ENCODE measurements at places on chromosomes 12 and 14.

- DNase-seq: no peak
These were observed 590.2 kb upstream of the ATXN7L3B start for GRCh38 chr12:73947326-73948026.

DNA sequence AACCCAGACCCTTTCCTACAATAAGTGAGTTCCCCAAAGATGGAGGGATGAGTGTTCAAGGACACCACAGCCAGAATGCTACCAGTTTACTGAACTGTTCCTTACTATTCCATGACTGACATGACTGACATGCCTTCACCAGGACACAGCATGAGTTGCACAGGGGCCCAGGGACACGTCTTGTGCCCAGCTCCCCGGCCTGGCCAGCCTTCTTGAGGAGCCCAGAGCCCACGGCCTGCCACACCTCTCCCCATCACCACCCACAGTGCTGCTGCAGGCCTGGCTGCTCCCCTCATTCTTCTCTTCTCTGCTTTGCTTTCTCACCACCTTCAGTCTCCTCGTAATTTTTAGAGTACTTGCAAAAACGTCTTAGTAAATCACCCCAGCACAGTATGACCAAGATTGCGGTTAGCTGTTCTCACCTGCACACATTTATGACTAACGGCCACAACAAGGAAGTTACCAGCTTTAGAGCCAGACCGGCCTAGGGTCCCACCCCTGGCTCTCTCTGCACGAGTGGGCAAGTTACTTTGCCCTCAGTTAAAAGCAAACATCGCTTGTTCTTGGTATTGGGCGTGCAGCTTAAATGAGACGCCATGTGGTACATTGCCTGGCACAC, 18.5 kb downstream of the PPP2R5E start:
- no peak for DNase-seq

DNA sequence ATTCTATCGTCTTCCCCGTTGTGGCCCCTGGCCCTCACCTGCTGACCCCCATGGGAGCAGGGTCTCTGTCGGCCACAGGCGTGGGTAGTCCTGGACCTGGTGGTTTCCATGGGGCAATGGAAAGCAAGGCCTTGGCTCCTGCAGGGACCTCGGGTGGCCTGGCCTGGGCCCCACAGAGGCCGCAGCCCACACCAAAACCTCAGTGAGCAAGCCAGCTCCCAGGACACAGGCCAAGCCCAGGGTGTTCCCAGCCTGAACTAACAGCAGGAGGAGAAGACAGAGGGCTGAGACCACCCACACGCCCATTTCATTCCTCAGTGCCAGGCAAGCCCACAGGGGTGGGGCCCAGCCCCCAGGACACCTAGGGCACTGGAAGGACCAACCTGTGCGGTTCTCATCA, 16.9 kb downstream of the ABCB9 start:
- no peak for DNase-seq

- DNase-seq: no peak
These were observed 15.8 kb downstream of the HIF1A start for GRCh38 chr14:61710853-61711817.

DNA sequence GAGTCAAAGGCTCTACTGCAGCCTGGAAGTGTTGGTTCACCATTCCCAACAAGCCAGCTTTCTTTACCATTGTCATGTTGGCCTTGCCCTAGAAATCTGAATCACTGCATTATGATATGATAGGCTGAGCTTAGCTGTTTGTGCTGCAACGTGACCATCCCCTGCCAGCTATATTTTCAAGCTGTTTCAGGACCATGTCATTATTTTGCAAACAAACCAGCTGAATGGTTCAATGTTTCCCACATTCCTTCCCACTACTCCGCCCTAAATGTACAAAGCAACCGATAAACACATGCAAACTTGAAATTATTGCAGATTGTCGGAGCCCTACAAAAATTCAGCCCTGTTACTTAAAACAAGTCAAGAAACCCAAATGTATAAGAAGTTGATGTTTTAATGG, 136.1 kb downstream of the KICS2 start:
- DNase-seq: no peak

- DNase-seq: no peak
These were observed 7.5 kb downstream of the UTP20 start for GRCh38 chr12:101287357-101287756.

GRCh38 chr12:76153616-76154015, 69.1 kb upstream of the NAP1L1 start:
- DNase-seq: no peak

DNA sequence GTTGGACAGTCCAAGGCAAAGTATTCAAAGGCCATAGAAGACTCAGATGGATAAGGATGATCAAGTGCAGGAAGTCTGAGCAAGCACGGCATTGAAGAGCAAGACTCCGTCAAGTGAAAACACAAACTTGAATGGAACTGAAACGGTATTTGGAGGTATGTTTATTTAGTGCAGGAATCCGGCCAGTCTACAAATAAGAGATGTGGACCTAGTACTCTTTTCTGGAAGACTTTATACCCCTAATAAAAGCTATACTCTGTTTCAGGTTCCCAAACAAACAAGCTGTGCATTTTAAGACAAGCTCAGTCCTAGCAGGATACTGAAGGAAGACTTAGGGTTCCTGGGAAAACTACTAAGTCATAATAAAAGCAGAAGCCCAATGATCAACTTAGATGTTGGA, 100.8 kb upstream of the NEDD1 start:
- DNase-seq: no peak

DNA sequence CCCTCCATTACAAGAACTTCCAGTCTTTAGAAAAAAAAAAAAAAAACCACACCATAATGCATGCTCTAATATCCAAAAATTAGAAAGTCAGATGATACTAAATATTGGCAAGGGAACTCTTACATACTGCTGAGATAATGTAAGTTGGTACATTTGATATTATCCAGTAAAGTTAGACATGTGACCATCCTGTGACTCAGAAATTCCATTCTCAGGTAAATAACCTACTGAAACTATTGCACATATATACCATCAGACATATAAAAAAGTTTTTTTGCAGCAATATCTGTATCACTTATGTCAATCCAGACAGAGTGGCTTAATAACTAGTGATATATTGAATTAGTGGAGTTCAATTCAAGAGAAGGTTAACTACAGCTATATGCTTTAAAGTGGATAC, 63.5 kb downstream of the KITLG start:
- no peak for DNase-seq

DNA sequence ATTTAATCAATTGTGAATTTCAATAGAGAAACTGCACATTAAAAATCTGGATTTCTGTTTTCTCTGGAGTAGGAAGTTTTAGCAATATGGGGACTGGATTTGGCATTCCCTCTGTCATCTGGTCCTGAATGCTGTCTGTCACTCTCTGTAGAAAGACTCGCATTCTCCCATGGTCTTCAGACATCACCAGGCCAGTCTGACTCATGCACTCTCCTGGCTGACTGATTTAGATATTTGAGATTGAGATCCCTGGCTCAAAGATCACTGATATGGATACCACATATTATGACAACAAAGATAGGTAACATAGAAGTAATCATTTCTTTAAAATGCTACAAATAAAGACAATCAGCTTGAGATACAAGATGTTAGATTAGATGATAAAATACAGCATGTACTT, 524.5 kb downstream of the GALC start:
- no peak for DNase-seq

- no peak for DNase-seq
These were observed 23.5 kb upstream of the NOVA1 start for GRCh38 chr14:26621364-26621763.

- DNase-seq: no peak
These were observed 129.3 kb upstream of the SSTR1 start for GRCh38 chr14:38078393-38078792.

- DNase-seq: peak; percentile 79
These were observed 30.7 kb downstream of the DAD1 start for GRCh38 chr14:22558221-22558913.

- DNase-seq: no peak
These were observed 8.4 kb upstream of the HHIPL1 start for GRCh38 chr14:99636487-99636886.

DNA sequence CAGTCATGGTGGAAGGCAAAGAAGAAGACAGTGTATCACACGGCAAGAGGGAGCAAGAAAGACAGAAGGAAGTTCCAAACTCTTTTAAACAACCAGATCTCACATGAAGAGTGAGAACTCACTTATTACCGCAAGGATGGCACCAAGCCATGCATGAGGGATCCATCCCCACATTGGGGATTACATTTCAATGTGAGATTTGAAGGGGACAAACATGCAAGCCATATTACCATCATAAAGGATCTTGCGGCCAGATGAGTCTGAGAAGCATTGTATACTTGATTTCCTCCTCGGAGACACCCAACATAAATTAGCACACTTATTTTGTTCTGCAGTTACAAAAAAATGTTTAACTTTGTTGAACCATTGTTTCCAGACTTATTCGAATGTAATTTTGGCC, 66.5 kb downstream of the TBK1 start:
- no peak for DNase-seq

- no peak for DNase-seq
These were observed 45.6 kb upstream of the SOCS2 start for GRCh38 chr12:93526786-93527428.

DNA sequence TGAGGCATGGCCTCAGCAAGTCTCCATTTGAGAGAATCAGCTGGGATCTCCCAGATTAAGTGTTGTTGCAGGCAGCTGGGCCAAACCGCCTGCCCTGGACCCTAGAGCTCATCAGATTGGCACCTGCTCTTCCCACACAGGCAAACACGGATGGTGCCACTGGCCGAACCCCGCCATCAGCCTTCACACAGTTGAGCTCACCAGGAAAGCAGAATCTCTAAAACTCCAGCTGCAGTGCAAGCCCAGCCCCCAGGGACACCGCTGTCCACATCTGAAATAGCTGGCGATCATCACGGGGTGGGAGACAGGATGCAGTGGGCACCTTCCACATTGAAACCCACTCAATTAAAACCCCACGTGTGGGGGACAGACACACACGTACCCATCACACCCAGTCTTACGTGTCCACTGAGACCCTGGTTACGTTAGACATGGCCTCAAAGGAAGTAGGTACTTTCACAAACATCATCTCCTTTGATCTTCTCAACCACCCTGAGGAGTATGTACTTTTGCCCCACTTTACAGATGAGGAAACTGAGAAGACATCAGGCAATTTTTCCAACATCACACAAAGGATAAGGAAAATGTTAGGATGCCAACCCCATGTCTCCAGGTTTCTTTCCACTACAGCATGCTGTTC, 88.8 kb downstream of the SINHCAF start:
- no peak for DNase-seq

GRCh38 chr12:120851444-120851843, 52.7 kb downstream of the SPPL3 start:
- no peak for DNase-seq

DNA sequence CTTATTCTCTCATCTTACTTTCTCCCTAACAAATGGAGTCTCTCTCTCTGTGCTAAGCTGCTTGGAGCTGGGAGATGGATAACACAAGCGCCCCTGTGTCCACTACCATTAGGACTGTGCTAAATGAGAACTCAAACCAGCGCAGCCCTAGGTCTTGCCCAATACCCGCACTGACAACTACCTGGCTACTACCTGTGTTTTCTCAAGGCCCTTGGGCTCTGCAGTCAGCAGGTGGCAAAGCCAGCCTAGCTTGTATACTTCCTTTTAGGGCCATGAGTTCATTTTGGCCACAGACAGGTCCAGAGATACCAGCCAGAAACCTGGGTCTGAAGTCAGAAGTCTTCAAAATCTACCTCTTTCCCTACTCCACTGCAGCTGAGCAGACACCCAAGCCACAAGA, 13.0 kb upstream of the SLCO1B1 start:
- no peak for DNase-seq

- no peak for DNase-seq
These were observed 222.1 kb downstream of the C12orf50 start for GRCh38 chr12:87807086-87807485.
